ENCODE measurements at places on chromosomes 6 and 20. TPM values are rescaled to one million over a fixed set of nuclear protein-coding genes. Genes with fewer than 3 reads are reported as not detected.
A peak's percentile ranks its signal among the peaks of the same experiment; 100 is the strongest.

CST2 gene
- not detected for total RNA-seq

DNA sequence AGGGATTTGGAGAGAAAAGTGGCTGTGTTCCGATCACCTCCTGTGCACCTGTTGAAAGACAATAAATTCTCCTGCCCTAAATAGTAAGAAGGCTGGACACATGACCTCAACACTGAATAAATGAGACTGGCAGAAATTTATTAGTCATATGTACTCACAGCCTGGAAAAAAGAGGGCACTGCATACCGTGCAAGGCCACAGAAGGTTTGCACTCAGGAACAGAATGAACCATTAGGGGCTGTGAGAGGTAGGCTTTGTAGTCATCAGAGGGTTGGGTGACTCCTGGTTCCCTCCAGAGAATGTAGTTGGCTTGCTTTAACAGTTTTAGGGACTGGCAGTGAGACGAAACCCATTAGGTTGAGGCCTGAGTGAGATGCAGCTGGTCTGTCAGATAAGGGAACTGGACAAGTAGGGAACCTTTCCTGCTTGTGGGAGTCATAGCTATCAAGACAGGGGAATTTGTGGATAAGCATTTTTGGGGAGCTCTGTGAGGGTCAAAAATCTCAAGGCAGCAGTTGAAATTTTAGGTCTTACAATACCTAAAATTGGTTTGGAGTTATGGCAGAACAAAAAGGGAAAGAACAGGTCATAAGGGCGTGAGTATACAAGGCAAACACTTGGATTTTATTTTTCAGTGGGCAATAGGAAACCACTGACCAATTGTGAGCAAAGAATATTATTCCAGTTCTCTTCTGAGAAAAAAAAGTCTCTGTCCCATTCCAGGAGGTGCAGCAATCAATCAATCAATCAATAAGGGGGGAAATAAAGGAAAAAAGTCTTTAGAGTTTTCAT is 67.9 kb upstream of the BTN3A2 start:
- H3K4me1 ChIP-seq: no peaks in the 10 kb centered on the region
- DNase-seq: no peak
- no peaks in the 10 kb centered on the region for H3K36me3 ChIP-seq
- no peak overlapping the region for H3K27ac ChIP-seq
- no peak overlapping the region for H3K4me3 ChIP-seq
- H3K27me3 ChIP-seq: no peaks in the 10 kb centered on the region

DNA sequence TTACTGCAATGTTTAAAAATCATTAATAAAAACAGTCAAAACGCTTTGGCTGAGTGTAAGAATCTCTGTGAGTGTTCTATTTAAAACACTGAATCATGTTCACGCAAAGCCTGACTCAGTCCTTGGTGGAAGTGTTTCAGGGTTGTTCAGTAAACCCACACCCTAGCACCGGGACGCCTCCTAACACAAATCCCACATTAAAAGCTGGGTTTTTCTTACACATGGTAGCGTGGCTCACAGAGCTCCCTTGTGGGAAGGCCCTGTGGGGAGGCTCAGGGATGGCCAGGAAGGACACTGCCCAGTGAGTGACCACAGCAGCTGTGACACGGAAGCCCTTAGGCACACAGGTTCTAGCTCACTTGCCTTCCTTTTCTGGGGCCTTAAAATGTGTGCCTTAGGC is 80.2 kb downstream of the GMPR start:
- peak; percentile 89 for DNase-seq

GRCh38 chr6:75244063-75244584 is 523 bp upstream of the COX7A2 start:
- peak overlapping the region; percentile 81 for H3K4me3 ChIP-seq
- H3K27me3 ChIP-seq: no peaks in the 10 kb centered on the region
- DNase-seq: no peak
- peaks cover 12% of the 10 kb centered on the region for H3K4me1 ChIP-seq
- H3K27ac ChIP-seq: peak overlapping the region; percentile 87
- peaks cover 11% of the 10 kb centered on the region for H3K36me3 ChIP-seq

MUC21 gene
- total RNA-seq: not detected

DNA sequence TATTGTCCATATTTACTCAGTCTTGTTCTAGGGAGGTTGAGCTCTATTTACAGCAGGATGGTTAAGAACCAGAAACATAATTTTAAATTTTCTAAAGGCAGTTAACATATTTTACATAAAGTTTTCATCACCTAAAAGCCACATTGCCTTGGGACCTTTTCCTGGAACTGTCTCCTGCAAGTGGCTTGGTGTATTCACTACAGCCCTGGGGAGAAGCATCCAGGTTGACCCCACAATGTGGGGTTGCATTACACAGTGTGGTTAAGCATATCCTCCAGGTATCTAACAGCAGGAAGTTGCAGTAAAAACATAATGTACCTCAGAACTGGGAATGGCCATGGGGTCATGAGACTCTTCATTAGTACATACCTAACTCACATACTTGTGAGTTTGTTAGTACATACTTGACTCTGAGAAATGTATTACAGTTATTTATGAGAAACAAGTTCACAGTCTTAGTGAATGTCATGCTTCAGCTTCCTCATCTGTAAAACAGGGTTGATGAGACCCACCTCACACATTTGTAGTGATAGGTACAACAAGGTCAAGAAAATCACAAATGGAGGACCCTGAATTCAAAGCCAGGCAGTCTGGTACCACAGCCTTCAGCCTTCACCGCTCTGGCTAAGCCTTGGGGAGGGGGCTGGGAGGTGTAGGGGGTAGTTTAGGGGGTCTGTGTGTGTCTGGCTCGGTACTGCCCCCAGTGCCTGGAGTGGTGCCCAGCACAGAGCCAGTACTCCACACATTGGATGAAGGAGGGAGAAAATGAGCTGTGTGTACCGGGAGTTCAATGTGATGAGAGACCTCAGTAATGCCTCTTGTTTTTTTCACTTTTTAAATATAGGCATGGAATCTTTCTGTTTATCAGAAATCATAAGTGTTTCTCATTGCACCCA is 52.9 kb downstream of the KAT14 start:
- H3K36me3 ChIP-seq: peaks cover 23% of the 10 kb centered on the region
- H3K27ac ChIP-seq: no peak overlapping the region
- H3K27me3 ChIP-seq: no peaks in the 10 kb centered on the region
- no peak overlapping the region for H3K4me3 ChIP-seq
- no peak for DNase-seq

DNA sequence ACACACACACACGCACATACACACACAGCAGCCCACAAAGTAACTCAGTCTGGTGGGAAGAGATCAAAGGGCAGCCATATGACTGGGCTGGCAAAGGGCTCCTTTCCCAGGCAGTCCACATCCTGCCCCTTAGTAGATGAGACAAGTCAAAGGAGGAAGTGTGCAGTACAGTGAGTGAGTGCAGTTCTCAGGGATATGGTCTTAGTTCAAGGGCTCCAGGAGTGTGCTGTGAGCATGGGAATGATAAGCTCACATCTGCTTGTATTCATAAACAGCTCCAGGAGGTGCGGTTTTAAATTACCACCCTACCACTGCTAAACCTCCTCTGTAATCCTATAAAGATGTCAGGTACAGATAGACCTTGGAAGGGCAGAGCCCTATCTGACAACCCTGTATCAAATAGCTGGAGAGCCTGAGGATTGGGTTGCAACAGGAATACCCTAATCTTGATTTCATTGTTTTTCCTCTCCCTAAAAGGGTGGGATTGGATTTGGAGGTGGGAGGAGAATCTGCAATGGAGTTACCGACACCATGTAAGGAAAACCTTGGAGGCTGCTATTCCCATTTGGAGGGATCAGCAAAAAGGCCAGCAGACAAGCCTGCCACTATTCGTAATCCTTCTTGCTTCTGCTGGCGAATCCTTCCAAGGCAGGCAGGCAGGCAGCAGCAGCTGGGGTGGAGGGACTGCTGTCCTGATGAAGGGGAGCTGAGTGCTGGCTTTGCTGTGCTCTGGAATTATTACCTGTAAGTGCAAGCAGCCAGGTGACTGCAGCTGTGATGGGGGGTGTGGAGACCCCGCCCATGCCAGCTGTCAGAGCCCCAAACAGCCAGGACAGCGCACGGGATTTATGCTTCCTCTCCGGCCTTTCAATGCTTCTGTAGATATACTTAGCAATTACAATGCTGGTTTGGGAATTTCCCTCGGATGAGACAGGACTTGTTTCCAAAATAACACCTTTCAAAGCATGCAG is 342.7 kb downstream of the PRL start:
- no peaks in the 10 kb centered on the region for H3K36me3 ChIP-seq
- peaks cover 6% of the 10 kb centered on the region for H3K4me1 ChIP-seq
- peak overlapping the region; percentile 42 for H3K4me3 ChIP-seq
- no peak for DNase-seq
- H3K27ac ChIP-seq: peak overlapping the region; percentile 31

DNA sequence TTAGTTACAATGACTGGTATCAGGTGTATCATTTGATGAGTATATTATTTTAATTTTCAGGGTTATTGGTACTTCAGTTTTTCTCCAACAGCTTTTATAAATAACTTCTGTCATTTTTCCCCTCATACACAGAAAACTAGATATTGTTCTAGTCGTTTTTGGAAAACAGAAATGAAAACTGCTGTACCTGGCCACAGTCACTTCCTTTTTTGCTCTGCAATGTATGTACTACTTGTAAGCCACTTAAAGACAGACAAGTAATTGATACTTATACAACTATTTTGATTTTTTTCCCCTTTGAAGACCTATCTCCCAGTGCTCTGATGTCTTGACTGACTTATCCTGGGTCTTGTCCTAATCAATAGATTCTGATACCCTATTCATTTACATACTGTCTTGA is 218.6 kb upstream of the RUNX2 start:
- no peaks in the 10 kb centered on the region for H3K4me1 ChIP-seq
- H3K36me3 ChIP-seq: no peaks in the 10 kb centered on the region
- H3K27ac ChIP-seq: no peak overlapping the region
- no peak overlapping the region for H3K4me3 ChIP-seq
- no peak for DNase-seq

DNA sequence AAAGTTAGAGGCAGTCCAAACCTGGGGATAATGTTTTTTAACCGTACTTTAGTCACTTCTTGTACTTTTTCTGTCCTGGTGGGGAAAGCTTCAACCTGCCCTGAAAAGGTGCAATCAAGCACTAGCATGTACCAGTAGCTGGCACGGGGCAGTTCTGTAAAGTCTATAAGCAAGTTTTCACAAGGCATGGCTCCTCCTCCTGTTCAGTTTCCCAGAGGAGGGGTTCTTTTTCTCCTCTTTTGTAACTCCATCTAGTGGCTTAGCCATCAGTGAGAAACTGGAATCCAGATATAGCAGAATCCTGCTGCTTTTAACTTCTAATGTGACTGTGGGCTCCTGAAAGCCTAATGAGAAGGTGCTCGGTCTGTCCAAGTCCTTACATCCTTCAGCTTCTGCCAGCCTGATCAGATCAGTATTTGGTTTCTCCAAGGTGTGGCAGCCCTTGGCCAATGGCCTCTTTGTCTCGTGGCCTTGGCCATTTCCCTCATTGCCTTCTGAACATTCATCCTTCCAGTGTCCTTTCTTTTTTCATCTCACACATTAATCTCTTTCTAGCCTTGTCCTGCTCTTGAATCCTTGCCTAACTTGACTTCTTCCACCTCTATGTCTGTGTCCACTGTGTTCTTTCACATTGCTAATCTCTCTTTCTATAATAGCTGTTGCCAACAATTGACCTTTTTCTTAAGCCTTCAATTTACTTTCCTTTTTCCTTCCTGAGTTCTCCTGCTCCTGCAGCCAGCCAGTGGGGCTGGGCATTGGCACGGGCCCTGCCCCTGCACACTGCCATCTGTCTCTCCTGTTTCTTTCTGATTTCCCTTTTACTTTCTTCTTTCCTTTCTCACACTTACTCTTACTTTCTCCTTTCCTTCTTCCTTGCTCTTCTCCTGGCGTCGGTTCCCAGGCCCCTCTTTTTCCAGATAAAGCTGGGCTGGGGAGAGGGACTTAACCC is 222.0 kb upstream of the SYNCRIP start:
- H3K4me1 ChIP-seq: no peaks in the 10 kb centered on the region
- no peak for DNase-seq
- H3K27me3 ChIP-seq: no peaks in the 10 kb centered on the region
- H3K36me3 ChIP-seq: no peaks in the 10 kb centered on the region
- H3K27ac ChIP-seq: peak overlapping the region; percentile 82
- H3K4me3 ChIP-seq: peak overlapping the region; percentile 68

TSPO2 gene
- total RNA-seq: not detected

DNA sequence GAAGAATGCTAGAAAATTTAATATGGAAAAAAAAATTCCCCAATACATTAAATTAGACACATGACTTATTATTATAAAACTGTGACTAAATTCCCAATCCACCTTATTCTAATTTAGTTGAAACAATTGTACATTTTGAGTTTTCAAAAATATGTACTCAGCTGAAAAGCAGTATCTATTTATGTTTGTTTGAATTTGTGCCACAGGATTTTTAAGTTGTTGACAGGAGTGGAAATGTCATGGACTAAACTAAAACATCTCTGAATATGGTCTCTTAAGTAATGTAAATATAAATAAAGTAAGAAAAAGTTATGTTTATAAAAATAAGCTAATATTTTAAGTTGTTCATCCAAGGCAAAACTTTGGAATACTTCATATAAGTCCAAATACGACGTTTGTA is 86.9 kb downstream of the COL21A1 start:
- no peak overlapping the region for H3K27ac ChIP-seq
- no peaks in the 10 kb centered on the region for H3K4me1 ChIP-seq
- no peak for DNase-seq
- H3K27me3 ChIP-seq: no peaks in the 10 kb centered on the region
- H3K36me3 ChIP-seq: peaks cover 28% of the 10 kb centered on the region

- H3K36me3 ChIP-seq: no peaks in the 10 kb centered on the region
- peaks cover 16% of the 10 kb centered on the region for H3K4me1 ChIP-seq
- peak overlapping the region; percentile 73 for H3K27ac ChIP-seq
- DNase-seq: no peak
- H3K27me3 ChIP-seq: no peaks in the 10 kb centered on the region
- no peak overlapping the region for H3K4me3 ChIP-seq
These were observed 113.8 kb downstream of the CEBPB start for GRCh38 chr20:50304501-50304856.

MAS1 gene
- not detected for total RNA-seq

DNA sequence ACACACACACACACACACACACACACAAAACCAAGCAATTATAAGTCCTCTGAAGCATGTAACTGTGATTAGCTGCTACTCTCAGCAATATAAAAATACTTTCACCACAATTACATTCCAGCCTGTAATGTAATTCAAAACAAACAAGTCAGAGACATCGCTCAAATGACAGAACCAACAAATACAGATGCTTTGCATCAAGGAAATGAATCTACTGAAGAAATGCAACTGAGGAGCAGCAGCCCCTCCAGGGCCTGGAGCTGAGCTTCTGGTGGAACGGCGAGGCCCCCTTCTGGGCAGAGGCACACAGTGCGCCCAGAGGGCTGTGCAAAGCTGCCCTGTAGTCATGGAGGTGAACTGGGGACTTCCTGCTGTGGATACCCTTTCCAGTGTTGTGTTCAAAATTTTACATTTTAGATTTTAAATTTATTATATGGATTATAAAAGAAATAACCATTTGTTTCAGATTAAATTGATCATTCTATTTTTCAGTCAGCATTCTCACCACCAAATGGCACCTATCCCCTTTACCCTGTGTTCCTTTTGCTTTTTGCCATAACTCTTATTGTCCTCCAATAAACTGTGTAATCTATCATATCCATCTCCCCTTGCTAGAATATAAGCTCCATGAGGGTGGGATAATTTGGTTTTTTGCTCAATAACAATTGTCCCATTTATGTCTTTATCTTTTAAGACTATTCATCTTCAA is 23.2 kb downstream of the ADAT2 start:
- H3K27me3 ChIP-seq: no peaks in the 10 kb centered on the region
- no peak for DNase-seq
- no peak overlapping the region for H3K4me3 ChIP-seq
- H3K36me3 ChIP-seq: no peaks in the 10 kb centered on the region
- no peak overlapping the region for H3K27ac ChIP-seq
